Cardiac muscle cell (in vitro differentiated cells and primary cell): ENCODE measurements at places on chromosomes 2 and 18. TPM values are rescaled to one million over a fixed set of nuclear protein-coding genes. Genes with fewer than 3 reads are reported as not detected.

Gene NPHP1
- total RNA-seq = 5.8 and 6.2 TPM in 2 replicates

Gene GREB1
- total RNA-seq = 32.6 and 50.5 TPM in 2 replicates

GRCh38 chr2:31197669-31198068 is 19.6 kb downstream of the CAPN14 start:
- H3K4me1 ChIP-seq = no peaks in the 10 kb centered on the region
- H3K27me3 ChIP-seq = no peaks in the 10 kb centered on the region
- no peak overlapping the region for H3K4me3 ChIP-seq
- DNase-seq = no peak
- H3K36me3 ChIP-seq = no peaks in the 10 kb centered on the region

DNA sequence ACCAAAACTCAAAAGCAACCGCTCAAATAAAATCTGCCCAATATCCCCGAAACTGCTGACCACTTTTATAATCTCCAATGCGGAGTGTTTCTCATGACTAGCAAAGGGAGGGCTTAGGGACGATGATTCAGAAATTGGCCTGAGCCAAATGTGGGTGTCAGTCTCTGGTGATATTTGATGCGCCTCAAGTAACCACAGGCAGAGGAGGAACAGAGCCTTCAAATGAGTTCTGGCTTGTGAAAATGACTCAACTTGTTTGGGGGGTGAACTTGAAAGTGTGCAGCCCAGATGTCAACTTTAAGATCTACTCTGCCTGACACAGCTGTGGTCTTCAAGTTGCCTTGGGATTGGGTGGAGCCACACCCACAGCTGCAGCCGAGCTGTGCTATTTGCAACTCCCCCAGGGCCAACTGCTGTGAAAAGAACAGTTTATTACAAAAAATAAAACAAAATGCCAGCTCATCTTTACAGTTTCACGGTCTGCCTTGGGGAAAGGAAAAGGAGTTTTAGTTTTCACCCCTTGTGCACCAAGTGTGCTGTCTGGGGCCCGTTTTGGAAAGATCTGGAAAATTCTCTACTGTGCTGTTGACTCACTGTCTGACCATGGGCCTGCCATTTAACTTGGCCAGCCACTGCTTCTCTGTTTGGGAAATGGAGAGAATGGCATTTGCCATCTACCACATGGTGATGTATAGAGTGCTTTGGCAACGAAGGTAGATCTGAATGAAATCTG is 222.1 kb downstream of the MTX2 start:
- no peaks in the 10 kb centered on the region for H3K36me3 ChIP-seq
- no peaks in the 10 kb centered on the region for H3K4me1 ChIP-seq
- H3K27me3 ChIP-seq = peaks cover 22% of the 10 kb centered on the region
- H3K4me3 ChIP-seq = no peak overlapping the region
- no peak overlapping the region for H3K27ac ChIP-seq

DNA sequence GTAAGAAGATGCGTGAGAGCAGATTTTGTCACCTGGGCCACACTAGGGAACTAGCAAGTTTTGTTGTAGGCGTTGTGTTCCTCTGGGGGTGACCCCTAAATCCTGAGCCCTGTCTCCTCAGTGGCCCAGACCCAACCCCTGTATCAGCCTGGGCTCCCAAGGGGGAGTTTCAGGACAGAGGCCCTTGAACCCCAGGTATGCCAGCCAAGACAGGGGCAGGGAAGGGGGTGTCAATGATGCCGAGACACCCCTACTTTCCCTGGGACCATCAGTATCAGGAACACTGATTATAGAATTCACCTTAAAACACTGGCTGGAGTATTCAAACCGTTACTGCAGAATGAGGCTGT is 39.1 kb upstream of the RPL31 start:
- H3K27me3 ChIP-seq = no peaks in the 10 kb centered on the region
- DNase-seq = no peak
- no peak overlapping the region for H3K27ac ChIP-seq
- no peaks in the 10 kb centered on the region for H3K36me3 ChIP-seq
- H3K4me1 ChIP-seq = no peaks in the 10 kb centered on the region
